Right forelimb (tissue), 1 donor: ENCODE measurements at places on chromosomes 4 and X.

DNA sequence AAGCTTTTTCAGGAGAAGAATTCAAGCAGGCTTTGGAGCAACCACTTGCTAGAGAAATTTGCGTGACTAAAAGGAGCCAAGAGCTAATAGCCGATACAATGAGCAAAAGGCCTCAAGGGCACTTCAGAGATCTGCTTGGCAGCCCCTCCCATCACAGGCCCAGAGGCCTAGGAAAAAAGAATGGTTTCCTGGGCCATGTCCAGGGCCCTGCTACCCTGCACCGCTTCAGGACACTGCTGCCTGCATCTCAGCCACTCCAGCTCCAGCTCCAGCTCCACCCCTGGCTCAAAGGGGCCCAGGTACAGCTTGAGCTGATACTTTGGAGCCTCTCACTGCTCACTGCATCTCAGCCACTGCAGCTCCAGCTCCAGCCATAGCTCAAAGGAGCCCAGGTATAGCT lies 98.9 kb downstream of the FAM13A start:
- DNase-seq, result no peak

- no peak for DNase-seq
Observed at GRCh38 chrX:124605511-124605910, 259.1 kb downstream of the SH2D1A start.

- no peak for DNase-seq
Observed at GRCh38 chrX:20361081-20361889, 94.6 kb upstream of the RPS6KA3 start.

- no peak for DNase-seq
Observed at GRCh38 chr4:20724915-20725314, 24.7 kb downstream of the PACRGL start.

- DNase-seq, result no peak
Observed at GRCh38 chrX:116278826-116279225, 108.3 kb downstream of the AGTR2 start.

DNA sequence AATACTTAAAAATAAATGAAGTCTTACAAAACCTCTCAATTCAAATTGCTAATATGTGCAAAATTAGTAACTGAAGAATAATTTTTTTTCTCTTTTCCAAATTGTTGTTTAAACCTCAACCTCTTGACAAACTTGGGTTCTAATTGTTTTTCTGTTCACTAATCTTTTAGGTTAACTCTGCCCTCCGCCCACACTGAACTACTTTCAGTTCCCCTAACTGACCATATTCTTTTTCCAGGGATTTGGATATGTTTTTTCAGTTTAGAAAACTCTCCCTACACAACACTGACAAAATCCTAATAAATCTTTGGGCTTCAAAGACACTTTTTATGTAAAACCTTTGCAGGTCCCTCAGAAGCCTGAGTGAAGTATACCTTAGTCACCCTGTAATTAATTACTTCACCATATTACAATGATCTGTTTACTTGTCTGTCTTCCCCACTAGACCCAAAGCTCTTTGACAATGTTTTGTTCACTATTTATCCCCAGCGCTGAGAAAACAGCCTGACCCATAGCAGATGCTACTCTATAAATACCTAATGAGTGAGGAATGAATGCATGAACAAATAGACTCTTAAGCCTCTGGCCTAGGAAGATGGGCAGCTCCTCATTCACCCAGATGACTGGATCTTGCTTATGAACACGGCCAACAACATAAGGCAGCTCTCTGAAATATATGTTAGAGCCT lies 134.9 kb downstream of the MAML3 start:
- DNase-seq, result no peak

DNA sequence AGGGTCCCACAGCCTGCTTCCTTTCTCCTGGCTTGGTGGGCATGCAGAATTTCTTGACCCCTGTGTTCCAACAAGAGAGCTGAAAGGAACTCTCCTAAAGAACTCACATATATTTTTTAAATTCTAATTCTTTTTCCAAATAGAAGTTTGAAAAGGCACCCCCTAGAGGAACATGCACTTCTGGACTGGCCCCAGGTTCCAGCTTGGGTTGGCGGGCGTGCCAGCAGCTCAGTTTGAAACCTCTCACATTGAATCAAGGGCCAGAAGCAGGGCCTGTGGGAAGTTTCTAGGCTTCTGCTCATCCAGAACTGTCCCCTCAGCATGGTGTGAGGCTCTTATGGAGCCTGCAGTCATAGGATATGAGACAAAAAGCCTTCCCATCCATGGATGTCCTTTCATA lies 132.6 kb downstream of the ATG4A start:
- no peak for DNase-seq

DNA sequence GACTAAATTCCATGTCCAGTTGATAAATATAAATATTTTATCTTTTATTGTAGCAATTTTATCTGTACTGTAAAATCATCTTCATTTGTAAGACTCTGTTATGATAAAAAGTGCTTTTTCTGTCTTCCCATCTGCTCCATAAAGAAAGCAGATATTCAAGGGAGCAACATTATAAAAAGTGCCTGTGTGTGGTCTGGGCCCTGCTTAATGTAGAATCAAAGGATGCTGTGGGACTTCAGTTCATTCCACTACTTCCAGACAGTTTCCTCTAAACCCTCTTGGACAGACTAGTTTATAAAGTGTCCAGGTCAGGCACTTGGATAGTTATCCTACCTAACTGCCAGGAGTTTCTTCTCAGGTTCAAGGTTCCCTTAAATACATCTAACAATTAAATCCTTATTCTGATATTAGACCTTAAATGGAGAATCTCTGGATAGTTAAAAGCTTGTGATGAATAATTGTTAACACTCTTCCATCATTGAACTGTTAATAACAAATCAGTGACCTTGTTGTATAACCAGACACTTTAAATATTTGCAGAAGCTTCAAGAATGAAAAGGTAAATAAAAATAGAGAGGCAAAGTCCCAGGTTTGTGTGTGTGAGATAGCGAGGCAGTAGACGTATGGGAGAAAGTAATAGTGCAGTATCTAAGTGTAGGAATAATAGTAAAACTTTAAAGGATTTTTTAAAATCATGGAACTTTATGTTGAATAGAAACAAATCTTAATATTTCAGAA lies 237.5 kb upstream of the CTSO start:
- DNase-seq, result no peak

DNA sequence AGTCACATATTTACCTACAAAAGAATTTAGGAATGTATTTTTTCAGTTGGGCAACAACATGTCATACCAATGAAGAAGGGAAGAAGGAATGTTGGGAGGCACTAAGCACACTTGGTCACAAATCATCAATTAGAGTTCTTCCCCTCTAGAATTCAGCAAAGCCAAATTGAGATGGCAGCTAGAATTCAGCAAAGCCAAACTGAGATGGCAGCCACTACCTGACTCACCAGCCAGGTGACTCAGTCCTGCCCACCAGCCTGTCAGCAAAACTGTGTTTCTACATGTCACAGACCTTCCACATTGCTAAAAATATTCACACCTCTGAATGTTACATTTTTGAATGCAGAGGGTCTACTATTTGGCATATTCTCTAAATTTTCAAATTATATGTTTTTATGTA lies 63.2 kb upstream of the NOCT start:
- no peak for DNase-seq

- no peak for DNase-seq
Observed at GRCh38 chr4:76538296-76538695, 103.3 kb downstream of the SHROOM3 start.
